GM18507 (cell line): ENCODE measurements at places on chromosomes 2 and 18.

- peak; percentile 3 for DNase-seq
Observed at GRCh38 chr2:209556354-209556961, 132.6 kb downstream of the MAP2 start.

DNA sequence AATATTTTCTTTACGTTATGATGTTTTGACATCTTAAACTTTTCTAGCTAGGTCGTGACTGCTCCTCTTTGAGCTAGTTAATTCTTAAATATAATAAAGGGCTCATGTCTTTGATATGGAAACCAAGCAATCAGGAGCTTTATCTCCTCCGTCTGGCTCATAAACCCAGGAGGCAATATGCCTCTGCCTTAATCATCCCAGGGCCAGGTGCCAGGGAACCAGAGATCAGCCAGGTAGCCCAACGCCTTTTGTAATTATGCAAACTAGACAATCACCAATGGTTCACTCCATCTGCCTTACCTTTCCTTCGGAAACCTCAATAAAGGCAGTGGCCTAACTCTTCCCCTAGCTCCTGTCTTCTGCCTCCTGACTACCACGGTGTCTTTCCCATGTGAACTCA is 213.7 kb downstream of the KCNJ3 start:
- DNase-seq: no peak

GRCh38 chr2:51165534-51166260 is 133.8 kb upstream of the NRXN1 start:
- DNase-seq: no peak

GRCh38 chr18:10536280-10536679 is 10.5 kb downstream of the NAPG start:
- no peak for DNase-seq

GRCh38 chr18:23058746-23059415 is 76.4 kb upstream of the CABLES1 start:
- no peak for DNase-seq
